K562 (cell line): ENCODE measurements at places on chromosomes 3 and 15. TPM values are rescaled to one million over a fixed set of nuclear protein-coding genes. Genes with fewer than 3 reads are reported as not detected.

The RPS27L gene
- total RNA-seq: 94.4 and 115 TPM in 2 replicates

The NPAP1 gene
- not detected in 2 replicates for total RNA-seq

DNA sequence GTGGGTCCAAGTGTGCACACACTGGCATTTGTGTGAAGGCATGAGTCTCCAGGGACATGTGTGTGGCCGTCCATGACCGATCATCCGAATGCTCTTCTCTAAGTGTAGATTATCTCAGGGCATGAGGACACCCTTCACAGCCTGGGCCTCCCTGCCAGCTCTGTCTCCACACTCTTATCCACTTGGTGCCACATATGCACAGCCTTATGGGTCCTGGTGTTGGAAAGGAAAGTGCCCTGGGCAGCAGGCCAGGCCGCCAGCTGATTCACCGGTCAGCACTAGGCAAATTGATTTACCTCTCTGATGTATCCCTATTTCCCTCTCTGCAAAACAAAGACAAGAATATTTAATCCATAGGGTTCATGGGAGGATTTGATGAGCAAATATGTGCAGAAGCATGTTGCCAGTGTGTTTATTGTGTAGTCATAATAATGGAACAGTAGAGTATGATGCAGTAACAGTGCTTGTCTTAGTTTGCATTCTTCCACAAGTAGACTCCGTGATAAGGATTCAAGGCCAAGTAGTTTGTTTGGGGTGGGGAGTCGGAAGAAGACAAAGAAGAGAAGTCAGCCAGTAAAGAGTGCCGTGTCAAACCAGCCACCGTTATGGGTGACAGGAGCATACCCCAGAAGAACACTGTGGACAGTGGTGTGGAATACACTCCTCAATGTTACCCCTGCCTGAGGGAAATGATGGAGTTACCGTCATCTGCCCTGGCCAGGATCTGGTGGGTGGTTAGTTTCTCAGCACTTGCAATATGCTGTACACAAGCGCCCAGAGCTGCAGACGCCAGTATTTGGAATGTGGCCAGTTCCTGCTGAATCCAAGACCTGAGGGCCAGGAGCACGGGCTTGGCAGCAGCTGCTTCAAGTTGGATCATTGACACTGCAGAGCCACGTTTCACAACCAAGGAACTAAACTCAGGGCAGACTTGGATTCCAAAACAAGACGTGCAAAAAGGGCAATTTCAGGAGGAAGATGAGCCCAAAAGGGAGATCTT is 85.1 kb downstream of the MTHFS start:
- no peak for DNase-seq

GRCh38 chr3:6260551-6261191 is 600.2 kb upstream of the GRM7 start:
- DNase-seq: no peak

- no peak for DNase-seq
Observed at GRCh38 chr3:152384412-152384811, 115.7 kb downstream of the MBNL1 start.

GRCh38 chr3:10715886-10716285 is 100.1 kb upstream of the SLC6A11 start:
- DNase-seq: no peak

The MGLL gene
- total RNA-seq: 0.18 and 0.60 TPM in 2 replicates

DNA sequence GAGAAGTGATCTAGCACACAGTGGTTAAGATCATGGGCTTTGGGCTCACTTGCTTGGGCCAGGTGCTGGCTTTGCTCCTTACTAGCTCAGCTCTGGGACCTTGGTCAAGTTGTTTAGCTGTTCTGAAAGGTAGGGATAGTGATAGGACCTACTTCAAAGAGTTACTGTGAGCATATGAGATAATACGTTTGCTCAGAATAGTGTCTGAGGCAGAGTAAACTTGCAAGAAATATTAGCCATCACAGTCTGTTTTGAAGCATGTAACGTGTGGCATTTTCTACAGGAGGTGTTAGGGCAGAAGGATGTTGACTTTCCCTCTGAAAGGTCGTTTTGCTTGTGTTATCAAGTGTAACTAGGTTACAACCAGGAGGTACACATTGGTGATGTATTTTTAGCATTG is 34.5 kb upstream of the NFKBIZ start:
- no peak for DNase-seq

DNA sequence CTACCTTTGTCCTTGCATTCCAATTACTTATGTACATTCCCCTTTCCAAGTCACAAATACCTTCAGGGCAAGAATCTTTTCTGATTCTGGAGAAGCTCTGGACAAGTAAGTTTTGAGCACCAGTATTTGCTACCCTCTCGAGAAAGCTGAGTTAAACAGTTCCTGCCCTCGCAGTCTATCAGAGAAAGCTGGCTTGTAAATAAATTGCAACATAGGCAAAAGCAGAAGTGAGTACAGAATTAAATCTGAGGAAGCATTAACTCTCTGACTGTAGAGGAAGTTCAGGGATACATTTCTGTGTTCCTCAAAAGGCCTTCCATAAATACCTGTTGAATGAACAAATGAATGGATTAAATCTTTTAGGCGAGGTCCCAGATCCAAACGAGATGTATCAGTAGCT is 1.2 kb downstream of the OSBPL11 start:
- no peak for DNase-seq

GRCh38 chr3:23402728-23403492 is 199.8 kb downstream of the UBE2E2 start:
- no peak for DNase-seq

The ROPN1 gene
- not detected in 2 replicates for total RNA-seq

The PLA1A gene
- not detected in 2 replicates for total RNA-seq

The SYNPR gene
- not detected in 2 replicates for total RNA-seq

The OR5H14 gene
- not detected in 2 replicates for total RNA-seq

DNA sequence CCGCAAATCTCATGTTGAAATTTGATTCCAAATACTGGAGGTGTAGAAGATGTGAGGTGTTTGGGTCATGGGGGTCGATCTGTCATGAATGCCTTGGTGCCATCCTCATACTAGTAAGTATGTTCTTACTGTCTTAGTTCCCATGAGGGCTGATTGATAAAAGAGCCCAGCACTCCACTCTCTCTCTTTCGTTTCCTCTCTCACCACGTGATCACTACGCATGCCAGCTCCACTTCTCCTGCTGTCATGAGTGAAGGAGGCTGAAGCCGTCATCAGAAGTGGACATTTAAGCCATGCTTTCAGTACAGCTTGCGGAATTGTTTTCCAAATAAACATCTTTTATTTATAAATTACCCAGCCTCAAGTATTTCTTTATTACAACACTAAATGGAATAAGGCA is 6.1 kb downstream of the OR5H15 start:
- no peak for DNase-seq

- no peak for DNase-seq
Observed at GRCh38 chr15:77474310-77474988, 53.8 kb downstream of the HMG20A start.

The CKMT1A gene
- total RNA-seq: 8.3 and 8.4 TPM in 2 replicates

DNA sequence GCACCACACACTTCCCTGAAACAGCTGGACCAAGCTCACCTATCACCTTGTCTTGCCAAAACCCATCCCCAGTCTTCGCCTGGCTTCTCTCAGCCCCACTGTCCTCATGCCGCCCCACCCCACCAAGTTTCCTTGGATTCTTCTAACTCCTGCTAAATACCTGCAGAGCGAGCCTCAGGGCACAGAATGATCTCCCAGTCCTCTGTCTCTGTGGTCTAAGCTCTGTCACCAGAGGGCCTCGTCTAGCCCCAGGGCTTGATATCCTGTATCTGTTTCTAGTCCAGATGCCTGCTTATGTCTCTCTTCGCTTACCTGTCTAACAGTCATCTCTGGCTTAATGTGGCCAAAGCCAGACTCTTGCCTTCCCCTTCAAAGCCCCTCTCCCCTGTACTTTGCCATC is 9.7 kb downstream of the CCDC12 start:
- DNase-seq: no peak

The GAP43 gene
- total RNA-seq: 0.11 TPM in 2 replicates

- no peak for DNase-seq
Observed at GRCh38 chr3:50345008-50345407, 524 bp downstream of the ZMYND10 start.

DNA sequence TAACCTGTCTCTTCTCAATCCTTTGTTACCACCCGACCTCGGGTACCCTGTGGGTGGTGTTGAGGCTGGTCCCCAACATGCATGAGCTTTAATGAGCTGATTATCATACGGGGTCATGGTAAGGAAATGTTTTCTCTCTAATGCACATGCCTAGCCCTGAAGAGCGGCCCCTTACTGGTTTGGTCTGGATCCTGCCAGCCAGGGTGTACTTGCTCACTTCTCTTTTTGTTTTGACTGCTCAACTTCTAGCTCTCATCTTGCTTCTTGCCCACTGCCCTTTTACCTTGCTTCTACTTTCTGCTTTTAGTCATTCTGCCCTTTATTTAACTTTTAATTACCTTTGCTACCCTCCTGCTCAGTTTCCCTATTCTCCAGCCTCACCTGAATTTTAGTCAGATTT is 44.3 kb upstream of the ACAD9 start:
- DNase-seq: no peak

The VWA5B2 gene
- 0.04 TPM in 1 of 2 replicates, not detected in the other for total RNA-seq
